Activated naive CD4-positive, alpha-beta T cell treated with anti-CD3 and anti-CD28 coated beads, Interleukin-2, amount 50 U/mL, for 16 hours (primary cell): ENCODE measurements at places on chromosomes 16 and 17.

- no peak for DNase-seq
These were observed 127.3 kb downstream of the NLK start for GRCh38 chr17:28169621-28170349.

GRCh38 chr17:17732892-17733670, 51.8 kb downstream of the RAI1 start:
- no peak for DNase-seq

- no peak for DNase-seq
These were observed 82.9 kb downstream of the AIPL1 start for GRCh38 chr17:6352016-6352415.

GRCh38 chr16:14658063-14658462, 25.3 kb downstream of the BFAR start:
- no peak for DNase-seq

DNA sequence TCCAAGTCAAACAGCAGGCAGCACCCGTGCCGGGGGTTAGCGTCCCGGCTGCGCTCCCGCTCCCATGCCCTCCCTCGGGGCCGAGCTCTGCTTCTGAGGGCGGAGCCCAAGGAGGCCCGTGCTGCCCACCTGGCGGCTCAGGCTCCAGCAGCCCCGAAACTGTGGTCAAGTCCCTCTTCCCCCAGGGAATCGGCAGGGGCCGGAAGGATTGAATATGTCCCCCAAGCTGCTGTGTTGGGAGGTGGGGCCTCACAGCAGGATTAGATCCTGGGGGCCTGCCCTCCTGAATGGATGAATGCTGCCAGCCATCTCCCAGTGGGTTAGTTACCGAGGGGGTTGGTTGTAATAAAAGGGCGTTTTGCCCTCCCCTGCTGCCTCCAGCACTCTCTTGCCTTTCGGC, 33.9 kb downstream of the MAP2K3 start:
- DNase-seq, result no peak

- DNase-seq, result no peak
These were observed 57.3 kb downstream of the CACNG5 start for GRCh38 chr17:66892246-66892645.

- DNase-seq, result no peak
These were observed 94.6 kb downstream of the EMP2 start for GRCh38 chr16:10485698-10486382.

DNA sequence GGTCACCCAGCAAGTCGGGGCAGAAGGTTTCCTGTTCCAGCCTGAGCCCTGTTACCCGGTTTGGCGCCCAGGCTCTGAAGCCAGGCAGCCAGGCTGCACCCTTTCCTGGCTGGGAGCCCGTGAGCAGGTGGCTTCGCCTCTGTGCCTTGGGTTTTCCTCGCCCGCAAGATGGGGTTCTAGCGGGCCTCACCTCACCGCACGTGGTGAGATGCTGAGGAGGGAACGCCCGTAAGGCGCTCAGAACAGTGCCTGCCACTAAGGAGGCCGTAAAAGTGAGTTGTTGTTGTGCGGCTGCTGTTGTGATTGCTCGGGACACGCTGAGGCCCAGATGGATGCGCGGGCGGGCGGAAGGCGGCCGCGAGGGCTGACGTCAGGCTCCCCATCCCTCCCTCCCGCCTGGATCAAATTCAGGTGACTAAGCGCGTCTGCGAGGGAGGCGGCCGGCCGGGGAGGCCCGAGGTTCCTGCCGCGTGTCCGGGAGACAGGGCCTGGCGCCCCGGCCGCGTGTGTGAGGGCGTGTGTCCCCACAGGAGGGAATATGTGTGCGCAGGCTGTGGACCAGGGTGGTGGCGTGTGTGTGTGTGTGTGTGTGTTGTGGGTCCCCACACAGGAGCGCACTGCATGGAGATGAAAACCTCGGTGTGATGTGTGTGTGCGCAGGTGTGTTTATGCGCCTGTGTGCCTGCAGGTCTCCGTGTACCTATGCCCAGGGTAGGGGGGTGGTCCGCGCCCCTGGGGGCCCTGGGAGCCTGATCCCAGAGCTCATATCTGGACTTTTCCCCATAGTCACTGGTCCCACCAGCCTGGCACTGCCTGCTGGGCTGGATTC, 4.3 kb downstream of the CAMKK1 start:
- no peak for DNase-seq

GRCh38 chr16:53991754-53992378, 287.9 kb downstream of the FTO start:
- DNase-seq, result no peak

- no peak for DNase-seq
These were observed 155.5 kb downstream of the ZNF423 start for GRCh38 chr16:49700251-49701064.

DNA sequence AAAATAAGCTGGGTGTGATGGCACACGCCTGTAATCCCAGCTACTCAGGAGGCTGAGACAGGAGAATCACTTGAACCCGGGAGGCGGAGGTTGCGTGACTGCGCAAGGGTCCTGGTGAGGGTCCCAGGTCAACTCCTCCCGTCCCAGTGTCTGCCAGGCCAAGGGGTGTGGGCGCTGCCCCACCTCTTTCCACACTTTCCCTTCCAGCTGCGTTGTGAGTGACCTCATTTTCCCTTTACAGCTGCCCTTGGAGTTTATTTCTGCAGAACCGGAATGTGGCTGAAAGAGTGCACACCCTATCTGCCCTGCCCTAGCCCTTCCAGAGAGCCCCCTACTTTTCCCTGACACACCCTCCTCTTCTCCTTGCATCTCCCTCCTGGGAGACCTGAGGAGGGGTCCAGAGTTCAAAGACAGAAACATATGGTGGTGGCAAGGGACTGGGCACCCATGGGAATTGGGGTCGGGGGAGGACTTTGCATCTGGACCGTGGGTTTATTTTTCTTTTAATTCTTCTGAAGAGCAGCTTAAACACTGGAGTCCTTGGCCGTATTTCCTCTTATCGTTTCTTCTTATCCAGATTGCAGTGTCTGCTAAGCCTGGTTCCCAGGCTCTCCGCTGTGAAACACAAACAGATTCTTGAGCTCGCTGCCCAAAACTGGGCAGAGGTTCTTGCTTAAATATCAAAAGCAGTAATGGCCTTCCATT, 20.9 kb downstream of the MRC2 start:
- DNase-seq, result no peak

DNA sequence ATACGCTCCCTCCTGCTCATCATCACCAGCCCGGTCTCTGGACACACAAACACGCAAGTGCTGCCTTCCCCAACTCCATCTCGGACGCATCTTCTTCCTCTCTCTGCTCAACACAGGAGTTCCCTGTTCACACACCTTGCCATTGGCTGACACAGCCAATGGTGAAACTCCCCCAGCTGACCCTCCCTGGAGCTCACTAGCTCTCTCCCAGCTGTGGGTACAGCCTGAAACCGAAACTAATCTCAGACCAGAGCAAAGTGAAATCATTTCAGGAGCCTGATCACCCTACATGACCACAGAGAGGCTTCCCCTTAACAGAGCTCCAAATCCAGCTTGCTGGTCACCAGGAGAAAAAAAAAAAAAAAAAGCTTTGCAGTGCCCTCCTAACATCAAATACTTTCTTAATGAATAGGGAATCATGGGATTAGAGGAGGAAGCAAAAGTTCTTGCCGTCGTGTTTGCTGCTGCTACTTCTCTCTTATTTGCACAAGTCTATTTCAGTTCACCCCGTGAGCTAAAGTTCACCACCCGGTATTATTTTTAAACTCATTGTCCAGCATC, 8.3 kb downstream of the CUEDC1 start:
- no peak for DNase-seq

- DNase-seq, result no peak
These were observed 1.4 kb downstream of the SAP30BP start for GRCh38 chr17:75668489-75668888.

DNA sequence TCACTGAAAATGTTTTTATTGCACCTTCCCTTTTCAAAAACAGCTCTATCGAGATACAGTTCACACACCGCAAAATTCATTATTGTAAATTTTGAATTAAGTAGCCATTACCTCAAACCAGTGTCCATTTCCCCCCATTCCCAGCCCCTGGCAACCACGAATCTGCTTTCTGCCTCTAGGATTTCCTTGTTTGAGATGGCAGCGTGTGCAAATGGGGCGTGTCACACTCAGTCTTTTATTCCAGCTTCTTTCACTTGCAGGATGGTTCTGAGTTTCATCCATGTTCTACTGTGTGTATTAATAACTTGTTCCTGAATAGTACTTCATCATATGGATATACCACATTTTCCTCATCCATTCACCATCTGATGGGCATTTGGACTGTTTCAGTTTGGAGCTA, 14.8 kb downstream of the ACSF3 start:
- no peak for DNase-seq

GRCh38 chr16:31107465-31107867, 720 bp upstream of the BCKDK start:
- no peak for DNase-seq

DNA sequence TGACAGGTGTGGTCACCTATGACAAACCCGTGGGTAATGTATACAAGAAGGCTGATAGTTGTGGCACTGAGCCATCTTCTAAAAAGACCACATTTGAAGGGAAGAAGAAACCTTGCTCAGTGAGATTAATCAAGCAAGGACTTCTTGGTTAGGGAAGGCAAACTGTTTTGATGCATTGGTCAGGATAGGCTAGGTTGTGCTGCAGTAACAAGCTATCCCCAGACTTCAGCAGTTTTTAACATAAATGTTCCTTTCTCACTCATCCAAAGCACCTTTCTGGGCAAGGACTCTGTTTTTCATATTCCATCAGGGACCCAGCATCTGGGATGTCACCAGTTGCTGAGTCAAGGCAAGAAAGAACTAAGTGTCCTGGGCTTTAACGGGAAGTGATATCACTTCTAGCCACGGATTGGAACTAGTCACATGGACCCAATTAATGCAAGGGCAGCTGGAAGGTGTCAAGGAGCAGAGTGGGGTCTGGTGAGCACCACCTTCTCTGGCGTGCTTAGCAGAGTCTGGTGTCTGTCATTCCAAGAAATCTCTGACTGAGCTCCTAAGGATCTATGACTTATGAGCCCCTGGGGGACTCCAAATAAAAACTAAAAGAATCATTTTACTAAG, 52.0 kb upstream of the CCL2 start:
- DNase-seq, result no peak

DNA sequence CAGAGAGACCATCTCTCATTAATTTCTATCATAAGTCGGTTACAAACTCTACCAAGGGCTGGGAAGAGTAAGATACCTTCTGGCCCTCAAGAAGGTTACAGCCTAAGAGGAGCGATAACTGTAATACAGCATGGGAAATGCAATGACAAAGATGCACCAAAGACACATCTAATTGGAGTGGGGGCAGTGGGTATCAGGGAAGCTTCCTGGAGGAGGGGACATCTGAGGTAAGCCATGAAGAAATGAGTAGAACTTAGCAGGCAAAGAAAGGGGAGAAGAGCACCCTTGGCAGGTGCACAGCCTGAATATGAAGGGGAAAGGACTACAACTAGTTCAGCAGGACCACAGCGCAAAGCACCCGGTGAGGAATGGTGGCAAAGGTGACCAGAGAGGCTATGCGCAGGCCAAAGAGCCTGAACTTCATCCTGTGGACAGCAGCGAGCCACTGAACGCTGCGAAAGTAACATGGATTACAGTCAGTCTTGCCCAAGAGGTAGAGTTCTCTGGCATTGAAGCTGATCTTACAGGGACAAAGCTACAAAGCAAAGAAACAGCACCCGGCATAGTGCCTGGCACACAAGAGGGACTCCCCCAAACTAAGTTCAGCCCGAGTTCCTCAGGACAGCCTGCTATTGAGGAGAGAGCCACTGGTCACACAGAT, 2.8 kb downstream of the TBC1D10B start:
- no peak for DNase-seq

GRCh38 chr17:1108765-1109605, 70.8 kb downstream of the ABR start:
- DNase-seq, result peak; percentile 69

- no peak for DNase-seq
These were observed 287.3 kb upstream of the AXIN2 start for GRCh38 chr17:65848751-65849150.

DNA sequence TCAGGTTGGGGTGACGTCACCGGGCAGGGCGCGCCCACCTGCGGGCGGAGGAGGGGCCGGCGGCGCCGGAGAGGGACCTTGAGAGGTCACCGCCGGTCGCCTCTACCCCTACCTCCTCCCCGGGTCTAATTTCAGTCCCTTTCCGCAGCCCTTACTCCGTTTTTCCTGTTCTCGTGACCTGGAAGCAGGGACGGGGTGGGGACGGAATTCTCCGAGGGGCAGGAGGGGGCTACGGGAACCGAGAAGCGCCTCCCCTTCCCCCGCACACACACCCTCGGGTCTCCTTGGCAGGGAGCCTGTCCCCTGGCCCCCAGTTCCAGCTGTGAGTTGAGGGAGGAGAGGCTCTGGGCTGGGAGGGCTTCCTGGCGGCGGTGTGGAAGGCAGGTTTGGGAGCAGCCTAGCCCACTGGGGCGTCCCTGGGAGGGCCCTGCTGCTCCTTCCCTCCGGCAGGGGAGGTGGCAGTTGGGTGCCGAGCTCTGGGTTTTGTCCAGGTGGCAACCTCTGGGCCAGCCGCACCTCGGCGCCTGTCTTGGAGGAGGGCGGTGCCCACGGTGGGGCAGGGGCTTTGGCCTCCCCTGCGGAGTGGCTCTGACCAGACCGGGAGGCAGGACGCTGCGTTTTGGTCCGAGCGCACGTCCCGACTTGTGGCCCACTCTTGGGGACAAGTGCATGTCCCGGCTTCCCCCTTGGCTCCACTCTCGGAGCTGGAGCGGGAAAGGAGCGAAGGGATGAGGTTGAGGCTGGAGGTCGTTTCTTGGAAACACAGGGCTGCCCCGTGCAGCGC, 773 bp downstream of the SYNGR3 start:
- no peak for DNase-seq

GRCh38 chr16:9118170-9118569, 26.7 kb downstream of the HAPSTR1 start:
- DNase-seq, result no peak

GRCh38 chr16:54538276-54538675, 251.7 kb upstream of the IRX3 start:
- no peak for DNase-seq

DNA sequence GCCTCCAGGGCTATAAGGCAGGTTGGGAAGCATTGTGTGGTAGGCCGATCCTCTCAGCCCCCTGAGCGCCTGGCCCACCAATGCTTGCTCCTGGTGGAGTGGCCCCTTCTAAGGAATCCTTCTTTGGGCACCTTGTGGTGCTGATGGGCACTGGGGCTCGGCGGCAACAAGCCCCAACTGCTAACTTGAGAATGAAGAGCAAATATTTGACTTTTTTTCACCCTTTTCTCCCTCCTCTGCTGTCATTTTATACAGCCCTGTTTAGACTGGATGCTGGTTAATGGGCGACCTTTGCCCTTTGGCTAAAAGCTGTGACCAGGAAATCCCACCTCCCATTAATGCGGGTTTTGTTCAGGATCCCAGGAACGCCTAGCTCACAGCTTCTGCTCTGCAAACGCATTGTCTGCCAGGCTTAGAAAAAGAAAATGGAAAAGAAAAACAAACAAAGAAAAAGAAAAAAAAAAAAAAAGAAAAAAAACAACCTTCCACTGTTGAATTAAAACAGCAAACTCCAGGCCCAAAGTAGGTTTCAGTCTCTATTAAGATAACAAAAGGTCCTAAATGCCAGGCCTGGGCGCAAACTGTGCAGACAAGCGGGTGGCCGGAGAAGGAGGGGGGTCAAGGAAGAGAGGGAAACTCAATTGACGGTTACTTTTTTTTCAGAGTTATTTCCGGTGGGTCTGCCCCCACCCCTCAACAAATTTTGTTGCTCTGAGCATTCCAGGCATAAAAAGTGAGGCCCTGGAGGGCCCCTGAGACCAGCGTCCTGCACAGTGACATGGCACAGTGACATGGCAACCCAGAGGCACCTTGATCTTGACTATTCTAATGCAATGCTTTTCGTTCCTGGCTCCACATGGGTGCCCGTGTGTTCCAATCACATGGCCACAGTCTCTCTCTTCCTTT, 301.4 kb downstream of the MAF start:
- no peak for DNase-seq

GRCh38 chr17:32516450-32516849, 29.7 kb downstream of the CDK5R1 start:
- DNase-seq, result no peak

GRCh38 chr16:17447101-17447569, 23.6 kb downstream of the XYLT1 start:
- DNase-seq, result no peak
